Iris pigment epithelial cell (primary cell): ENCODE measurements at places on chromosomes 2 and 18.

GRCh38 chr2:30193104-30193681 lies 38.1 kb upstream of the LBH start:
- DNase-seq = no peak

DNA sequence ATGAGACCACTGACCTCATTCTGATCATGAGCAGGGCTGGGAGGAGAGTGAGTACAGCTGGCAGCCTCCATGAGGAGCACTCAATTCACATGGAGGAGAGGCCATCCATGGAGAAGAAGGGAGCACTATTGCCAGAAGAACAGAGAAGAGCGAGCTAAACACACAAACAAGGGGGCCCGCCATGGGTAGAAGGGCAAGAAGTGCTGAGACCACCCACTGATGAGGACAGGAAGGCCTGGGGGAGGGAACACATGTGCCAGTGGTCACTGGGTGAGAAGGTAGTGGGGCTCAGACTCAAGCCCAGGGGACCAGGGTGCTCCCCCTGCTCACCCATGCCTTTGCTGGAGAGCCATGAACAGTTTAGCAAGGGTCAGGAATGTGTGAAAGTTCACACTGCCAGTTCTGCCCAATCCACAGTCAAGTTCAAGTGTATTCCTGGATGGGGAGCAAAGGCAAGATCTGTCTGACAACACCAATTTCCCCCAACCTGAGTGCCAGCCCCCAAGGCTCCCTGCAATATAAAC lies 57.7 kb downstream of the TTC32 start:
- DNase-seq = no peak

DNA sequence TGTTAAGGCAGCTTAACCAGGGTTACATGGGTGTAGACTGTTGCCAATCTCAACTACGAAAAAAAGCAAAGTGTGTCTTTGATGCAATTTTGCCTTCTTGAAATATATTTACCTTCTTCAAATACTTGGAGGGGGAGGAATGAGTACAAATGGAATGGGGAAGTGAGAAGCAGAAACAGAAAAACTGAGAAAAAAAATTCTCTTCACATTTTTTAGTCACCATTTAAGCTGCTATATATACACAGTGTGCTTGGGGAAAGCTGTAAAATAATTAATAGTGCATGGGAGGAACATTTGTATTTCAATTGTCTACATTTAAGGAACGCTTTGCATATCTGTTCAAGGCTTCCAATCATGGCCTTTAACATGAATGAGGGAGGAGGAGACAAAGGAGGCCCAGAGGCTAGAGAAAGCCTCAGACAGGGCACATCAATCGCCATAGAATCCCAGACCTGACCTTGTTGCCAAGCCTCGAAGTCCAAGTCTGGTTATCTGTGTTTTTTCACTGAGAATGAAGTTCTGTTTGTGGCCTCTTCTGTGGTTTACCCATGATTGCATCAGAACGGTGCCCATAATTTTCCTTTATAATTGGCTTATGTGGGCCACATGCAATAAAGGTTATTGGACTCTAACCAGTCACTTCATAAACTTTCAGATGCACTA lies 158.6 kb downstream of the PIK3C3 start:
- peak; percentile 45 for DNase-seq

- DNase-seq = no peak
Observed at GRCh38 chr2:101653469-101653868, 44.0 kb upstream of the MAP4K4 start.

- no peak for DNase-seq
Observed at GRCh38 chr2:201128033-201128432, 12.1 kb downstream of the CFLAR start.

GRCh38 chr2:200929334-200930249 lies 33.9 kb downstream of the ORC2 start:
- DNase-seq = peak; percentile 22

DNA sequence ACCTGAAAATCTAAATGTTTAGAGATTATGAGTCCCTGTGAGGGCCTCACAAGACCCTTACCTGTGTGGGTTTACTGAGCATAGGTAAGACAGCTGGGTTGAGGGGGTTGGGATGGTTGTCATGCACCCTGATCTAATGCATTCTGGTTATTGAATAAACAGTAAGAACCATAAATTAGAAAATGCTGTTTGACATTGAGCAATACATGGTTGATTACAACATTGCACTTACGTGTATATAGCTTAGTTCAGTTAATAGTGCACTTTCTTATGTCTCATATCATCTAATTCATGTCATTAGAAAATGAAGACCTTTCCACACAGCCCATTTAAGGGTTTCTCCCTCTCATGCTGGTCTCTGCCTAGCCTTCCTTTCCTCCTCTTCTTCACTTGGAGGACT lies 253.5 kb upstream of the ATP5MC3 start:
- peak; percentile 2 for DNase-seq
